Activated T-cell treated with anti-CD3 and anti-CD28 coated beads, Interleukin-2, amount 50 U/mL, for 72 hours (primary cell): ENCODE measurements at places on chromosomes 5 and 9.

DNA sequence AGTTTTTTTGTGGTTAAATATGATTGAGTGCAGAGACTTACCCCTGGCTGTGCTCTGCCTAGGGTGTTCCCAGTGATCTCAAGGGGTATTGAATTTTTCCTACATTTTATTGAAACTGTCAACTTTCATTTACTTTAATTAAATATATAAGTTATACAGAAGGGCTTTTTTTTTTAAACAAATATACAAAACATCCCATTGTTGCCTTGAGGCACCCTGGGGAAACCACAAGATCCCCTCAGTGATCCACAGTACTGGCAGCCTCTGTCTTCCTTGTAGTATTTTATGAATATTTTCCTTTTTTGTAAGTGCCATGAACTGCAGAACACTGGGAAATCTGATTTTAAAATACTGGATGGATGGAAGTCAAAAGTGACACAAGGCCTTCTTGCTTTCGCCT lies 123.7 kb downstream of the TLE1 start:
- DNase-seq, result no peak

GRCh38 chr5:98997000-98997399 lies 68.2 kb upstream of the CHD1 start:
- no peak for DNase-seq

DNA sequence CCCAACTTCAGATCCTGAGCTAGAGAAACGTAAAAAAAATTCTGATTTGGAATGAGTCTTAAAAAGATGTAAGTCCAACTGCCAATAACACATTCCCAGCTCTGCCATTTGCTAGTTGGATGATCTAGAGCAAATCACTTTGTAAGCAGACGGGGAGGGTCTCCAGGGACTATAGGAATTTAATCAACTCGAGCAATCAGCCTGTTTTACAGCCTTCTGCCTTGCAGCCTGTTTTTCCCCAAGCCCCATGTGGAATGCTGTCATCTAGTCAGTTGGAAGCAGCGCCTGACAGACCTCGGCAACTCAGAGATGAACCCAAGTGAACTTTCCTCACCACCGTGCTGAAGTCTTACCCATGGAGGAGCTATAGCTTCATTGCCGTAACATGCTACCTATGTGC lies 34.8 kb upstream of the HRH2 start:
- no peak for DNase-seq

DNA sequence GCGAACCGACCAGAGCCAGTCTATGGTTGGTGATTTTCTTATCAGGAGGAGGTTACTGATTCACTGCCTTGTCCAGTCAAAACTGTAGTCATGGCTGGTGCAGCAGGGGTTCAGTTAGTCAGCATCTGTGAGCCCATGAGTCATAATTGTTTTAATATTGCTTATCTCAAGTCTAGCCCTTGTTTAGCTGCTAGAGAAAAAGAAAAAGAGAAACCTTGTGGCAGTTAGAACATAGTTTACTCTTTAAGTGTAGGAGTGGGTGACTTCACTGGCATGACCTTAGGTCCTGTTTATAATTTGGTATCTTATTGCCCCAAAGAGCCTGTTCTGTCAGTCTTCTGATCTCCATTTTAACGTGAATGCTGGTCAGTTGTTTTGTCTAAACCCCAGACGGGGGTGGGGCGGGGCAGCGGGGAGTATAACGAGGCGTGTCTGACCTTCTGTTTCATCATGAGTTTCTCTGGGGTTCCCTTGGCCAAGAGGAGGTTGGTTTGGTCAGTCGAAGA lies 76.9 kb upstream of the NFIL3 start:
- peak; percentile 44 for DNase-seq

DNA sequence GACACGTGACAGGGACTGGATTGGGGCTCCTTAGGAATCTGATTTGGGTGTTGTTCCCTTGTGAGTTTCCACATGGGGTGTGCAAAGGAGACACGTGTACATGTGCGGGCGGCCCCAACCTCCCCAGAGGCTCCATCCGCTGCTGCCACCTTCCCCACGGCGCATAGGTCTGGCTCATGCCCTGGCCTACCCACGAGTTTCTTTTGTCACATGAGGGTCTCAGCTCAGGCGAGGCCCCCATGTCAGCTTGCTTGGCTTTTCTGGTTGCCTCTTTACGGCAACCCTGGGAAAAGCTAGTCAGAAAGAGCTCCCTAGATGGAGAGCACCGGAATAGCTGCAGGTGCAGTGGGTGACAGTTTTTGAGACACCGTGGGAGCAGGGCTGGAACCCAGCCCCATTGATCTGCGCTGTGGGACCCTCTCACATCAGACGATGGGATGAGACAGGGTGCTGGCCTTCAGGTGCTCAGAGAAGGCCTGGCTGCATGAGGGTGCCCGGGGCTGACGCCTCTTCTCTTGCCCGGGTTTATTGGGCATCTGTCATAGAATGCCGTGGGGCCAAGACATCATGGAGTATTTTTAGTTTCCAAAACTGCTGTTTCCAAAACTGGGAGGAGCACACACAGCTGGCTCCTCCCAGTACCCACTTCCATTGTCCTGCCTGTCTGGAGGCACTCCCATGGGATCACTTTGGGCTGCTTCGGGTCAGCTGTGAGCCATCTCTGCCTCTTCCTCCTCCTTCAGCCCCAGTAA lies 107.8 kb downstream of the WNK2 start:
- no peak for DNase-seq

DNA sequence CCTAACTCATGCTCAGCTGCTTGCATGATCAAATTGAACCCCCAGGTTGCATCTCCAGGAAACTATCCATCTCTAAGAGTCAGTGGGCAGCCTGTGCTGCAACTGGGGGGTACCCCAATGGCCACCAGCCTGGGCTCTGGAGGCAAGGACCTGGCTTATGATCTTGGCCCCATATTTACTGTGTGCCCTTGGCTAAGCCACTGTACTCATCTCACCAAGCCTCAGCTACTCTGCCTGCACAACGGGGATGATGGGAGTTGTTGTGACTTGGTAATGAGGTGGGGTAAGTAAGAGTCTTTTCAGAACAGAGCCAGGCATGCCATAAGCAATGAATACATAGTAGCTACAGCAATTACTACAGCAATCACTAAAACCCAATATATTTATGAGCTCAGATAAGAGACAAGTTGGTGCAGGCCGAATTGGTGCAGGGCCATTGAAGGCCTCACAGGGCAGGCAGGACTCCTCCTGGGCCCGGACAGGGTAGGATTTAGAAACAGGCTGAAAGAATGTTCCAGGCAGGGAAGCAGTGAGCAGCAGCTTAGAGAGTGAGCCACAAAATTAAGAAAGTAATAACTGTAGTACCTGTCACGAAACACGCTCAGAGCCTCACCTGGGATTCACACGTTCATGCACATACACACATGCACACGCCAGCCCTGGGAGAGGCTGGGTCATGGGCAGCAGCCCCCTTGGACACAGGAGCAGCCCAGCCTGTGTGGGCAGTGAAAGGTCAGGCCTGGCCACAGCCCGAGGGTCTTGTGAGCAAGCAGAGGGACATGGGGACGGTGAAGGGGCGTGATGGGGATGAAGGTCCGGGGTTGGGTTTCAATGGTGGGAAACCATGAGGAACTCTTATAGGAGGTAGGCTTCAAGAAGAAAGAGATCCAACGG lies 74.1 kb downstream of the PAX5 start:
- DNase-seq, result no peak

GRCh38 chr5:139708434-139708861 lies 60.3 kb downstream of the CXXC5 start:
- no peak for DNase-seq

- DNase-seq, result no peak
Observed at GRCh38 chr9:100919506-100919905, 109.0 kb upstream of the PLPPR1 start.

- no peak for DNase-seq
Observed at GRCh38 chr5:172637110-172637580, 3.9 kb upstream of the NEURL1B start.

DNA sequence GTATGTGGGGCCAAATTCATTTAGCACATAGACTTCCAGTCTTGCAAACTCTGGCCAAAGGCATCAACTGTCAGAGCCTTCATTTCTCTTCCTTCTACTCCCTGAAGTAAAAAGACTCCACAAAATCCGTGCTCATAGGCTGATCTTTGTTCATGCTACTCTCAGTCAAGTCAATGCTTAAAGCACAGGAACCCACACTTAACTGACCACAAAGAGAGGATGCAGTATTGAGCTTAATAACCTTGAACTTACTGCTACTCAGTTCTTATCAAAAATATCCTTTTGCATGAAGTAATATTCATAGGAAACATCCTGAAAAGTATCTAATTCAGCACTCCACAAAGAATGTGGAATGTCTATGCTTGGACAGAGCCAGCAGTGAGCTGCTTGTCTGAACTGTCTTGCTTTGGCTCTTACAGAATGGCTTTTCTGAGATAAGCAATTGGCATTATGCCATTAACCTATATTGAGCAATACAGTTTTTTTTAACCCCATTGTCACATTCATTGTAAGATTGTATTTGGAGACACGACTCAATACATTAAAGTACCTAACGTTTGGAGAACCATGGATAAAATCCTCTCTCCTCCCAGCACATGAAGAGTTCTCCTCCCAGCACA lies 21.7 kb downstream of the LPAR1 start:
- DNase-seq, result no peak
